AML-193 (cell line): ENCODE measurements at places on chromosomes 4 and X.

DNA sequence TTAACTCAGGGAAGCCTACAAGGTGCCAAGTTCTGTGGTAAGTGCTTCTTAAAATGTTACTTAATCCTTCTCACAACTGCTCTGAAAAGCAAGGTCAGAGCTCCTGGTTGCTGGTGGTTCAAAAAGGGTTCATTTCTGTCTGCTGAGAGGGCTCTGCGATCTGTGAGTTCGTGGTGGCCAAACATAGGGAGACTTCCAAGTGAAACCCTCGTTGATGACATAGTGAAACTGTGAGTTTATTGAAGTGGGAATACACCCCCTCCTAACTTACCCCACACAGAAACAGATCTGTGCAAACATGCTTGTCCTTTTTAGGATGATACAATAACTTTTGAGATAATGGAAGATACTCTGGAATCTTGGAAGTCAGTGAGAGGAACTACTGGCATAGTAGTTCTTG is 164.8 kb upstream of the PGRMC2 start:
- DNase-seq = no peak

DNA sequence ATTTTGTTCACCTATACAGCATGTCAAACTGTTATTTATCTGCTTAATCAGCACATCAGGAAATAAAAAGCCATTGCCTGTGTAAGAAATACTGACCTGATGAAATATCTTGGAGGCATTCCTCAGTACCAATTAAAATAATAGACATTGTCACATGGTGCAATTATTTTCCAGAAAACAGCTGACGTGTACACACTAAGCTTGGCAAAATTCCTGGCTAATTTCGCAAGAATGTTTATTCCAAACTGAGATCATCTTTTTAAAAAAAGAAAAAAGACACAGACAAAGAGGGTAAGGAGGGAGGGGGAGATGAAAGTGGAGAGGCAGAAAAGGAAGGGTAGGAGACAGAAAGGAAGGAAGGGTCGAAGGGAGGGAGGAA is 61.9 kb upstream of the NFKB1 start:
- no peak for DNase-seq

GRCh38 chrX:136251041-136251991 is at the start of gene MAP7D3:
Gene MAP7D3 (minus strand): TSS chrX:136251400. CDS start chrX:136251358, 42 bp downstream.
- DNase-seq = no peak

- DNase-seq = no peak
These were observed 13.9 kb downstream of the RP2 start for GRCh38 chrX:46850771-46851170.

DNA sequence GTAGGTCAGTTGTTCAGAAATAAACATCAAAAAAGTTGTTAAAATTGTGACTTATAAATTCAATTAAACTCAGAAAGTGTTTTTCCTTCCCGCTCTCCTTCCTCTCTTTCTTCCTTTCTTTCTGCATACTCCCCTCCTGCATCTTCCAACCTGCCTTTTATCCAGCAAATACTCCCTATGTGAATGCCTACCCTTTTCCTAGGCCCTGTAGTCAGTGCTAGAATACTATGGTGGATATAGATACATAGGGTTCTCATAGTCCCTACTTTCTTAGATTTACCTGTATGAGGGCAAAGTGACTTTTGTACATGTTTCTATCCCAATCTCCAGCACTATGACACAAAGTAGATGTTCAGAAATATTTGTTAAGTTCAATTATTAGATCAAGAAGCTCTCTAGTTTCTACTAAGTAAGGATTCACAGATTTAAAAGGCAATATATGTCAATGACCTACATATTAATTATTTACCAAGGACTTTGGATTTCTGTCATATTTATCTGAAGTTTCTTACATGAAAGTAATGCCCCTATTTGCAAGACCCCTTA is 732 bp downstream of the SULT1E1 start:
- DNase-seq = no peak

GRCh38 chr4:139171876-139172691 is 4.9 kb downstream of the ELF2 start:
- no peak for DNase-seq

DNA sequence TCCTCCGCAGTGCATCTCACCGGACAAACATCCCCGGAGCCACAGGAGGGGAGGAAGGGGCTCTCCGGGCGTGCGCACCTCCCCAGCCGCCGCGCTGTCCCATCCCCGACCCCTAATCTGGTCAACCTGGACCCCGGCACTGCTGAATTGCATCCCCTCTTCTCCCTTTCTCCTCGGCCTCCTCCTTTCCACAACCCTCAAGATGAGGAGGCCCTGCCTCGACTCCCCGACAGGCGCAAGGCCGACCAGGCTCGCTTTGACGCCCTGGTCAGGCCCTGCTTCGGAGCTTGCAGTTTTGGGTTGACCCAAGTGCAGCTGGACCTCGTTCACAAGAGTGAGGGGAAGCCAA is 2.3 kb downstream of the PDGFRA start:
- no peak for DNase-seq

GRCh38 chr4:184237612-184238011 is 19.9 kb upstream of the ENPP6 start:
- DNase-seq = no peak

- DNase-seq = no peak
These were observed 65.3 kb downstream of the ANTXR2 start for GRCh38 chr4:80007745-80008149.

DNA sequence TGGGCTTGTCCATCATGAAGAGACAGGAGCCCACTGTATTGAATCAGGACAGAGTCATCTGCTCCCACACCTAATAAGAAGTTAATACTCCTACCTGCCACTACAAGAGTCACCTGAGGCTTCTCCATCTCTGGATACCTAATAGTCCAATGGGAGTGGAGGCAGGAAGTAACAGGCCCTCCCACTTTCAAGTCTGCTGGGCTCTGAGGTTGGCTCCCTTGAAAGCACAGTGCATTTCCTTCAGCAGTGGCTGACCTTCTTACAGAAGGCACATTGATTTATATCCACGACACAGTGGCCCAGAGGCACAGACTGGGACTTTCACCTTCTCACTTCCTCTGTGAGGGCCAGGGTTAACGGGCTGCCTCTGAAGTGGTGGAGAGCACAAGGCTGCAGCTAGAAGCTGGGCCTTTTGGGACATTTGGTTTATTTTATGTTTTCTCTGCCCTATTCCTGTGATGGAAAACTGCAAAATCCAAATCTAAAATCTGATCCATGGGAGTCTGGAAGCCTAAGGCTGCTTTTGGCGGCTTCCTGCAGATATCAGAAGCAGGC is 38.1 kb downstream of the FRG2 start:
- DNase-seq = no peak

DNA sequence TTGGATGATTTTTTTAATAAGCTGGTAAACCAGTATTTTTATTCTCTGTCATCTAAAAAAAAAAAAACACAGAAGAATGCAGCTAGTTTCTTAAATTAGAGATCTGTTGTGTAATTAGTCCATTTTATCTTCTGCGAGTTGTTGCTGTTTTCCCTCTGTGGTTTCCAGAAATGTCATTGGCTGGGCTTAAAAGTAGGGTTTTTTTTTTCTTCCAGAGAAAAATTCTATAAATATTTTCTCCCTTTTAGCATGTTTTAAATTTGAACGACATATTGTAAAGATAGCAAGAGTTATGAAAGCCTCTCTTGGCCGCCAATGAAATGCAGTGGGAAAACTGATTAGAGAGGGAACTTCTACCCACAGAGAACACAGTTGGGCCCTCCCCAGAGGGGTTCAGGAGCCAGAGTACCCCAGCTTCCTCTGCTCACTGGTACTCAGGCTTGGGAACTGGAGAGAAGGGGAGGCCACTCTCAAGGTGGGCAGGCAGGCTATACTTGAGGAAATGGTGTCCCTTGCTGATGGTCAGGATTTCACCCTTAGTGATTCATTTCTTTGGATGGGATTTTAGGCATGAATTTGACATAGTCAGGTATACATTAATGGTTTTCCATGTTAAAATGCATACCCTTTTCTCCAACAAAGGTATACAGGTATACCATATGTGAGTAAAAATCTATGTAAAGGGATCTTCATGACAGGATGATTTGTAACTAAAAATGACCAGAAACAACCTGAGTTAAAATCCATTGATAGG is 166.1 kb downstream of the BCOR start:
- no peak for DNase-seq

DNA sequence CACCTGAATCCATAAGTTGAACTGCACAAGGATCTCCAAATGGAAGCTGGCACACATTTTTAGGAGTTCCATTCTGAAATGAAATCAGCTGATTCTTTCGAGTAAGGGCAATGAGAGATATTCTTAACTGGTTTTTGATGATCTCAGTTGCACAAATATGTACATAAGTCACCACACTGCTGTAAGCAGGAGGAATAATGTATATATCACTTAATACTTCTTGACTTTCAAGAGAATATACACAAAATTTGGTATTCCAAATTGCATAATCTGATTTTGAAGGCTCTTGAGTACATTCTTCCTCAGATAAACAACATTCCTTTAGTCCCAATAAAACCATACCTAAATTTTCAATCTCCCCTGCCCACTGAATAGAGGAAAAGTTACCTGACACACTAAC is 8.2 kb downstream of the FANCB start:
- DNase-seq = no peak

GRCh38 chr4:142817442-142817841 is 28.7 kb downstream of the INPP4B start:
- peak; percentile 31 for DNase-seq

DNA sequence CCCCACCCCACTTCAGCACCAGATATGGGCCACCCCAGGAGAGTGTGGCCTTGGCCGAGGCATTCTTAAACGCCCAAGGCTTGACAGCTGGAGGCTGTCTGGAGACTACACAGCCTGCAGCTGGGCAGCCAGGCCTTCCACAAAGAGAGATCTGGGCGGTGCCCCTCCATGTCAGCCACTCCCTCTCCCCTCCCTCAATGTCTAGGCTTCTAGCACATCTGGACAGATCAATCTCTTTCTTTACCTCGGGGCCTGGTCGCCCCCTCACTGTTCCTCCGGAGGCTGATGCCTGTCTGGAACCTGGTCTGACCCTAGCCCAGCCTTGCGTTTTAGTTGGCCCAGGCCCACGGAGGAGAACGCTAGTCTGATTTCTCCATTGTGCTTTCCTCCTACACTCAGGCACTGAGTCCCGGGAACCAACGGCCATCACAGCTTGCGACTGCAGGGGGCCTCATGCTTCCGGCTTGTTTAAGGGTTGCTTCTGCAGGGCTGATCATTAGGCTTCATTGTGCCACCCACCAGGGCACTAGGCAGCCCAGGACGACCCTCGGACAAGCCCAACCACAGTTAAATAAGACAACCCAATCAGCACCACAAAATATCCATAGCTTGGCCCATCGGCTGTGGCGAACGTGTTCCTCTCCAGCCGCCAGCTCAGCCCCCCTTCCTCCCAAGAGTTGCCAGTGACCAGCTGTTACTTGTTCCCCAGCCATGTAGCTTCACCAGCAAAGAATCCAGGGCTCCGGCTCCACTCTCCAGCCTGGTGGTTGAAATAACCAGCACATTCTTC is 200.6 kb downstream of the BCOR start:
- no peak for DNase-seq

- no peak for DNase-seq
These were observed 44.4 kb downstream of the PSAPL1 start for GRCh38 chr4:7390336-7390735.

DNA sequence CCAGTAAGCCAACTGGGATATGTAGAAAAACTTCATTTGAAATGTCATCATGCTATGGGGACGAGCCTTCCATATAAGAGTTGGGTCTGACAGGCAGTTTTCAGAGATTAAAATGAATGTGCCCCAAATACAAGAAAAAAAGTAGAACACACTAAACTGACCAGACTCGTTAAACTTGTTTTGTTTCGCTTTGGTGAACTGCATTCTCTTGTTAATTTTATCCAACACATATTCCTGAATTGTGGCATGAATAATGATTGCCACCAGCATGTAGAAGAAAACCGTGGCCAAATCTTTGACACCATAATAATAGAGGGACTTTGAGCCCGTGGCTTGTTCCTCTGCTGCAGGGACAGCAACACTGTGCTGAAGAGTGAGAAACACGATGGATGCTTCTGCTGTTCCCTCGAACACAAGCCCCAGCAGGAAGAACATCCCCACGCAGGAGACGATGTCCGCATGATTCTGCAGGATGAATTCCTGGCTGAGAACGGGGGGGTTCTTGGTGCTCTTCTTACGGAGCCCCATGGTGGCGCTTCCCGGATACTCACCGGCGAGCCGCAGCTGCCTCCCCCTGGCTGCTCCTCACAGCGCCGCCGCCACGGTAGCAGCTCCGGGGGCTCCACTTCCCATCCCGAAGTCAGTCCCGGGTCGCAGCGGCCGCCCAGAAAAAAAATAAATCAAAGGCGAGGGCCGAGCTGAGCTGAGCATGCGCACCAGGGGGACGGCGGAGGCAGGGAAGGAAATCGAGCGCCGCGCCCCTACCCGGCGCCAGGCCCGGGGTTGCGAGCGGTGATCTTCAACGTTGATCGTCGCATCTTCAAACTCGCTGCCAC is at the start of gene TRAM1L1:
TRAM1L1 (minus strand) TSS at position 711 of the 836 bp plus-strand sequence; CDS start at position 528, 183 bp downstream.
- no peak for DNase-seq

GRCh38 chr4:1973661-1974060 is 35.1 kb downstream of the NELFA start:
- no peak for DNase-seq

GRCh38 chrX:45807572-45808425 is 607.1 kb upstream of the DIPK2B start:
- DNase-seq = no peak

GRCh38 chrX:150664290-150664689 is 28.9 kb upstream of the MTMR1 start:
- no peak for DNase-seq

DNA sequence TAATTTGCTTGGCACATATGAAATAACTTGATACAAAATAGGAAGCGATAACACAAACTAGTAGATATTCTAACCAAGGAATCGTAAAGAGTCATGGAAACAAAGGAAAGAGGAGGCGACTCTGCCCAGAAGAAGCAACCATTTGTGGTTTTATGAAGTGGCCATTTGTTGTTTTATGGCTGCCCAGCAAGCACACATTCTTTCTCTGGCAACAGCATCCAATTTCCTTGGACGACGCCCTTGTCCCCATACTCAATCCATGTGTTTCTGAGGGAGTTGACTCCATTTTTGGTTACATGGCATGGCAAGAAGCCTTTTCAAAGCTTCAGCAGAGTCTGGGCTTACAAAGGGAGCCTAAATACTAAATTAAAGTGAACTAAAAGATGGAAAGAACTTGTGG is 295.1 kb downstream of the INPP4B start:
- DNase-seq = no peak

GRCh38 chrX:109399831-109400230 is 82.1 kb downstream of the GUCY2F start:
- no peak for DNase-seq

GRCh38 chrX:152872522-152872921 is 25.3 kb upstream of the ZNF185 start:
- no peak for DNase-seq

DNA sequence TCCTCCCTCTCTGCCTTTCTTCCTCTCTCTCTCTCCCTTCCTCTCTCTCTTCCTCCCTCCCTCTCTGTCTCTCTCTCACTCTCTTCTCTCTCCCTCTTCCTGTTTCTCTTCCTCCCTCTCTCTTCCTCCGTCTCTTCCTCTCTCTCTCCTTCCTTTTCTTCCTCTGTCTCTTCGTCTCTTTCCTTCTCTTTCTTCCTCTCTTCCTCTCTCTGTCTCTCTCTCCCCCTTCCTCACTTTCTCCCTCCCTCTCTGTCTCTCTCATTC is 295.3 kb downstream of the ASMT start:
- DNase-seq = no peak

- DNase-seq = no peak
These were observed 644.6 kb downstream of the IL1RAPL1 start for GRCh38 chrX:29231800-29232199.

- DNase-seq = no peak
These were observed 115.7 kb upstream of the TEX13C start for GRCh38 chrX:125203737-125204578.
